ENCODE measurements at places on chromosomes 7 and 10.
A peak's percentile ranks its signal among the peaks of the same experiment; 100 is the strongest.

DNA sequence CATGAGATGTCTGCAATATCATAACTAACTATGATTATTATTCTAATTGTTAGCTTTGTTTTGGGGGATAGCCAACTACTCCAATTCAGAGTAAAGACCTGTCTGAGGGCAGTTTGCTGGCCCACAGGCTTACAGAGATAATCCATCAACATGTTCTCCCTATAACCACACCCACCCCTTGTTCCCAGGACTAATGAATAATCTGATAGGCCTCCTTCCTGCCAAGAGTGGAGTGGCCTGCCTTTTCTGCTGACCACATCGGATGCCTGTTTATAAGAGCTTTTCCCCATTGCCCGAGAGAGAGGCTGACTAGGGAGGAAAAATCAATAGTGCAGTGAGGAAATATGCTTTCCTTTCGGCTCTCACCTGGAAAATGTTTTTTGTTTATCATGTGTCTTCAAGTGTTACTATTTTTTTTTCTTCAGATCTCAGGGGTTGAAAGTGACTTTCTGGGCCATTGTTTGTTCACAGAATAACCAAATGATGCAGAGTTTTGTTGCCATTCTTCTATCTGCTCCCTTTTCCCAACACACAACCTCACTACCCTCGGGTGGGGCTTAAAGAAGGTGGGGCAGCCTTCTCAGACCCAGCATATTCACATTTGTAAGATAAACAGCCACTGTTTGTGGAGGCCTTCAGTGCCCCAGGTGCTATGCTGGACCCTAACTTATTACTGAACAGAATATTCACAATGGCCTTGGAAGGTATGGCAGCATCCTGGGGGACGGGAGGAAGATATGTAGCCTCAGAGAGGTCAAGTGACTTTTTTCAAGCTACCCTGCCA, 38.4 kb downstream of the PLPP4 start:
- DNase-seq: peak; percentile 25

DNA sequence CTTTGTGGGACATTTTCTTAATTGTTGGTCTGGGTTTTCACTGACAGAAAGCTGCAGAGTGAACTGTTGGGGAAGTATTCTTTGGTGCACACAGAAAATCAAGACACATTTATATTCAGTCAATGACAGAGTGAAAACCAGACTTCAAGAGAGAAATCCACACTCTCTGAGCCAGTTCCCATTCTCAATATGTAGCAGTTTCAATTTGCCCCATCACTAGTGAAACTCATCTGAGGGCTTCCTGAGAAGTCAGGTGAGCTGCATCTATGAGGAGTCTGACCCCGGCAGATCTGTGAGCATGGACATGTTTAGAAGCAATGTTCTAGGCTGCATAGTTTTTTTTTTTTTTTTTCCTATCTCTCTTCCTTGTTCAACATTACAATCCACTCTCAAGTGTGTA, 163.7 kb upstream of the AHR start:
- DNase-seq: no peak

- no peak for DNase-seq
These were observed 44.3 kb upstream of the INPP5A start for GRCh38 chr10:132493246-132493755.

DNA sequence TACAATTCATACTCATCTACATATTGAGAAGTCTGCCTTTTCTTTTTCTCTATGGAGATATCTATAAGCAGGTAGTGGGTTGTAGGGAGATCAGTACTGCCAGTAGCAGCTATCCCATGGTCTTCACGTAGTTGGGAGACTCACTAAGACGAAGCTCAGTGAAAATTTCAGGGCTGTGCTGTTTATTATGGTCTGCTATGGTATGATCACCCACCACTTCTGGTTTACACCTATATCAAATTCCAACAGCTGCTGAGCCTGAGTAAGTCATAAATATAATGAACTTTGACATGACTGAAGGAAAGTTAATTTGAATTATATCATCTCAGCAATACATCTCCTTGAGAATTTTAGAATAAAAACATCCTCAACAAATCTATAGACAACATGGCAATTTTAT, 741.7 kb downstream of the GRM8 start:
- DNase-seq: no peak

DNA sequence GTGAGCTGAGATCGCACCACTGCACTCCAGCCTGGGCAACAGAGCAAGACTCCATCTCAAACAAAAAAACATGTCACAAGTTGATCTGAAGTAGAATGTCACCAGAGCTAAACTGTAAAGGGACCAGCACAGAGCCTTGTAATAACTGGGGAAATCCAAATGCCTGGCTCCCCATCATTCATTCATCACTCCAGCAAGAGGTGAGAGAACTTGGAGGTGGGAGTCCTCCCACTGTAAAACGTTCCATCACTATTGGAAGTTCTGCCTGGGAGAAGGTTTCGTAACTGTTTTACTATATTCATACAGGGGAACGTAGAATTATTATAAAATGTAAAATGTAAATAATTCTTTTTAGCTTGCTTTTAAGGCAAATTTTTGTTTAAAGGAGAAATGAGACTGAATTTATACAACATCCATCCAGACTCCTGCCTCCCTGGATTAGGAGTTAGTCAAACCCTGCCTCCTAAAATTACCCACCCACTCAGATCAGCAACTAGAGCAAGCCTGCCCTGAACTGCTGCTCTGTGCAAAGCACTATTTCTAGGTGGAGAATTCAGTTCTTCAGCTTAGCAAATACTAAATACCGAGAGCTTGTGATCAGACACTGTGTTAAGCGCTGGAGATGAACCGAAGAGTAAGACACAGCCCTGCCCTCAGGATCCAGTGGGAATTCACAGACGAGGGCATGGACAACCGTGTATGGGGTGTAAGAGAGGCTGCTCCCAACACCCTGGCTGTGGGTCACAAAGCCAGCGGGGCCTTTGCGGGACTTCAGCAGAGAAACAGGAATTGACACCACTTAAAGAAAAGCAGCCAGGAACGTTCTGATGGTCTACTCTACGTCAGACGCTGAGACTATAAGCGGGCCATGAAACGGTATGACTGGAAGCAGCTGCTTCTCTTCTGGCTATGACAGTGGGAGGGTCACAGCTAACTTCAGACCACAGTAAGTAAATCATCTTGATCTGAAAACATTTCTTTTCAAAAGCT, 208.3 kb downstream of the ZMYND11 start:
- no peak for DNase-seq

DNA sequence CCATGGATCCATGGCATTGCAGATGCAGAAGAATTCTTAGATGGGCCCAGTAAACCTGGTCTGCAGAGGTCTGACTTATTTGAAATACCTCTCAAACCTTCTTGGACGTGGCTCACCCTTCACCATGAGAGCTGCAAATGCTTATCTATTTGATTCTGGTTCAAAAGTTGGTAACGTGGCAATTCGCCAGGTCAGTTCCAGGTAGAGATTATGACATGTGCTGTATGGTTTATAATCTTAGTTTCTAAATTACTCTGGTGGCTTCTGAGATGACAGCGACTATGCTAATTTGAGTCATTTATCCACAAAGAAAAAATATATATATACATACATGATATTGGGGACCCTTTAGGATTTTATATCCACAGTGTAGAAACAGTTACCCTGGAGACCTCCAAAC, 68.8 kb downstream of the NRP1 start:
- DNase-seq: no peak

DNA sequence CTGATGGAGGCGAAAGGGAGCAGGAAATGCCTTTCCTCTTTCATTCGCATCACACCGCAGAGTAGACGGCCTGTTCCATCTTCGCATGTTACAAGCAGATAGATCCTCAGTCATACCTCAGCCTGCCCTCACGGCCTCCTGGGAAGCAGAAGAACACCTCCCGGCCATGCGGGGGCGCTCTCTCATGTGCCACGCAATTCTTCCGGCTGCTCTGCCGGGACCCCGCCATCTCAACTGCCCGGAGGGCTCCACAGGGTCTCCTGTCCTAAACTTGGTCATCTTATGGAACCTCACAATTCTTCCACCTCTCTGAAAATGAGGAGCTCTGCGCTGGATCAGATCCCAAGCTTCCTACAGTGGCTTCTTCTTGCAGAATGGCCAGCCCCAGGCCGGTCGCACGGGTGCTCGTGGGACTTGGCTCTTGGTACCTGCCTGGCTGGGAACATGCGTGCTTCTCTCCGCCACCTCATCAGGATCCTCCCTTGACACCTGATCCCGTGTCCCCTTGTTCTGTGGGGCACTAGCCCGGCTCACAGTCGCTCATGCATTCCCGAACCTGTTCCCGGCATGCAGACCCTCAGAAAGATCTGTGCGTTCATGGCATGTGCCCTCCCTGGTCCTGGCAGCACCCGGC, 262.8 kb upstream of the SHH start:
- no peak for DNase-seq

DNA sequence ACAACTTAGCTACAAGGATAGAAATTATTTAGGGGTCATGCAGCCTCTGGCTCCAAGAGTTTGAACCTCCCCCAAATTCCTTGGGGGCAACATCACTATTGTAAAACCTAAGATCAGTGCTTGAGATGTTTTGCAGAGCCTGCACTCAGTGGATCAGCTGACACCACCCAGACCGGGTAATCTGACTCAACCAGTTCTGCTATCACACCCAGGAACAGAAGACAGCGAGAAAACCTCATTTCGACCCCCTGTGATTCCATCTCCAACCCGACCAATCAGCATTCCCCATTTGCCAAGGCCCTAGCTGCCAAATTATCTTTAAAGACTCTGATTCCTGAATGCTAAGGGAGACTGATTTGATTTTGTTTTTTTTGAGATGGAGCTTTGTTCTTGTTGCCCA, 5.2 kb downstream of the TACR2 start:
- DNase-seq: no peak

DNA sequence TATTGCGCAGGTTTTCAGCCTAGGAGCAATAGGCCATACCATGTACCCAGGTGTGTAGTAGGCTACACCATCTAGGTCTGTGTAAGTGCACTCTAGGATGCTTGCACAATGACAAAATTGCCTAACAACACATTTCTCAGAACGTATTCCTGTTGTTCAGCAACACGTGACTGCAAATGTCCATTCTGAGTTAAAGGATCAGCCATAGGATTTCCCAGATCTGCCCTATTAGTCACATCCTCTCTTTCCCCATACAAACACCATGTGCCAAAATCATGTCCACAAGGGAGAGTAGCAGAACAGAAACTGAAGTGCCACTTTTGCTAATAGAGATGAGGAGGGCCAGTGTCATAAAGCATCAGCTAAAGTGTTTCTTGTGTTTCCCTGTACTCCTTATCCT, 42.6 kb upstream of the AMPH start:
- no peak for DNase-seq

GRCh38 chr10:89566095-89566950, 30.9 kb upstream of the SLC16A12 start:
- no peak for DNase-seq

GRCh38 chr10:63388421-63389031, 77.3 kb downstream of the JMJD1C start:
- DNase-seq: no peak

GRCh38 chr7:67554986-67555385, 558.4 kb downstream of the TYW1 start:
- no peak for DNase-seq

GRCh38 chr7:41588341-41588740, 114.5 kb downstream of the INHBA start:
- DNase-seq: no peak

DNA sequence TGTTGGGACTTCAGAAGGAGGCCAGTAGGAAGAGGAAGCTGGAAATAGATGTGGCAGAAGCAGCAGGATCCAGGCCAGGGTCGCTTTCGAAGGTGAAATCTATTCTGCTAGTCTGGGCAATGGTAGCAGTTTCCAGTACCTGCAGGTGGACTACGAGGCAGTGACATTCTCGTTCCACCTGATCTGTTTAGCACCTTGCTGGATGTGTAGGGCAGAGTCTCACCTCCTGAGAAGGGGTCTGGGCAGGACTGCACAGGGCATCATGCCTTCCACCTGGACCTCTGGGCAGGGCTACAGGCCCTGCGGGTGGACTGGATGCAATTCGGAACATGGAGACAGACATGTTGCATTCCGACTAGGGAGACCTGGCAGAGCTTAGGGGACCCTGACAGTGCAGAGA, 254.8 kb upstream of the ZNF32 start:
- DNase-seq: no peak

- no peak for DNase-seq
These were observed at the start of gene SLC13A4 for GRCh38 chr7:135728136-135728669. Gene SLC13A4, minus strand, starts transcription at chr7:135728186. Its CDS starts 690 bp downstream, at chr7:135727496.

DNA sequence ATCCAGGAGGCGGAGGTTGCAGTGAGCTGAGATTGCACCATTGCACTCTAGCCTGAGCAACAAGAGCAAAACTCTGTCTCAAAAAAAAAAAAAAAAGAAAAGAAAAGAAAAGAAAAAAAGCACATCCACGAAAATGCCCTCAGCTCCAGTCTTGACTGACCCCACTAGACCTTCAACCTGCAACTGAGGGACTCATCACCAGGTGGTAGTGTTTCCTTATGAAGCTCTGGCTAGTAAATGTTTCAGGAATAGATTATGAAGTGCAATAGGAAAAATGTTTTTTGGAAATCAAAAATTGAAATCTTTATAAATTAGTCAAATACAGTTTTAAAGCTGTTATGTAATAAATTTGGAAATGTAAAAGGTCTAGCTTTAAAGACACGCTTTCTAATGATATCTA, 22.4 kb downstream of the TLL2 start:
- DNase-seq: no peak

GRCh38 chr10:93591065-93591808, 9.8 kb downstream of the RBP4 start:
- no peak for DNase-seq

- DNase-seq: no peak
These were observed 86.1 kb upstream of the PPP2R2D start for GRCh38 chr10:131814567-131815265.

DNA sequence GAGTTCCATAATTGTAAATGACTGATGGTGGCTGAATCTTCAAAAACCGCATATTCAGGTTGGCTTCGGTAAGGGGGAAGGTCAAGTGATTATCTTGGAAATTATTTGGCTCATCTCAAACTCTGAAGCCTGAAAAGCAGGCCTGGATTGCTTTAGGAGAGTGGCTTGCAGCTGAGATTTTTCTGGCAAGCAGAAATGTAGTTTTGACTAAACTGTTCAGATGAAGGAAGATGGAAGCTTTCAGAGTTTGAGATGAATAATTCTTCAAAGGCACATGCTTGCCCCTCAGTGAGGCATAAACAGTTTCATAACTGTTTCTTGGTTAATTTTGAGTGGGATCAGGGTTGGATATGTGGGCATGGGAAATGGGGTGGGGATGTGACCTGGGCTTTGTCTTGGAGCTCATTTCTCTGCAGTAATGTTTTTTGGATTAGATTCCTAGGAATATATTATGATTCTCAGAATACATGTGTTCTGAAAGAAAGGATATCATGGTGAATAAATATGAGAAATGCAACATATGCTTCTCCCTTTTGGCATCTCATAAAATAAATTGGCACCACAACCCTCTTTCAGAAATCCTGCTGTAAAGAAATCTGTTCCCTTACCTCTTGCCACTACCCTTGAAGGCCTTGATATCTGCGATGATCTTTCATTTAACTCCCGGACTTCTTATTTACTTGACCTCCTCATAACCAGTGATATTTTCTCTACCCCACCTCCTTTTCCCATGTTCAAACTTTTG, 469.2 kb downstream of the ADRA2A start:
- no peak for DNase-seq

GRCh38 chr10:65024886-65025285, 1503.7 kb downstream of the REEP3 start:
- DNase-seq: no peak

- DNase-seq: no peak
These were observed 27.3 kb upstream of the CYP2C19 start for GRCh38 chr10:94735197-94735596.

- no peak for DNase-seq
These were observed 106.6 kb upstream of the INHBA start for GRCh38 chr7:41809529-41809939.

GRCh38 chr7:88167223-88167622, 52.6 kb downstream of the SRI start:
- DNase-seq: no peak

Data from CMK (cell line).